ENCODE measurements at places on chromosomes 13 and 19.
A peak's percentile ranks its signal among the peaks of the same experiment; 100 is the strongest.

DNA sequence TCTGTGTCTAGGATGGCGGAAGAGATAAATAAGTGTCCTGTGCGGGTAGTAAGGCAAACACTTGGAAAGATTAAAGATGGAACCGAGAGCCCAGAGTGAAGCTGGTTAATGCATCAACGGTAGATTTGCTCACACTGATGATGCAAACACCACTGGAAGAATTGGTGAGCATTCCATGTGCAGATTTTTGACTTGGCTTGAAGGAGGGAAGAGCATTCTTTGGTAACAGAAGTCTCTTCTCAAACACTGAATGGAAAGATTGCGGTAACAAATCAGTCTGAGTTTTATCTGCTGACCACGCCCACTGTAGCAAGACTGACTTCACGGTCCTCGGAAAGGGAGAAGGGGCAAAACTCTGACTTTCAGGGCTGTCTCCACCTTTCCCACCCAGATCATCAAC, 112.5 kb downstream of the COL4A1 start:
- no peak for DNase-seq

DNA sequence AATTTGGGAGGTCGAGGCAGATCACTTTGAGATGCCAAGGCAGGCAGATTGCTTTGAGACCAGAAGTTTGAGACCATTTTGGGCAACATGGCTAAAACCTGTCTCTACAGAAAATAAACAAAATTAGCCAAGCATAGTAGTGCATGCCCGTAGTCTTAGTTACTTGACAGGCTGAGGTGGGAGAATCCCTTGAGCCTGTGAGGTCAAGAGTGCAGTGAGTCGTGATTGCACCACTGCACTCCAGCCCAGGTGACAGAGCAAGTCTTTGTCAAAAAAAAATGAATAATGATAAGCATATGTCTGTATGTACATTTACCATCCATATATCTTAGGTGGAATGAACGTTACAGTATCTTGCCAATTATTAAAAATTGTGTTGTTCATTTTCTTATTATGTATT, 2447.7 kb downstream of the PCDH9 start:
- no peak for DNase-seq

GRCh38 chr13:41199079-41199478, 4.7 kb upstream of the KBTBD7 start:
- DNase-seq = no peak

GRCh38 chr13:109346060-109346459, 440.3 kb downstream of the IRS2 start:
- DNase-seq = no peak

DNA sequence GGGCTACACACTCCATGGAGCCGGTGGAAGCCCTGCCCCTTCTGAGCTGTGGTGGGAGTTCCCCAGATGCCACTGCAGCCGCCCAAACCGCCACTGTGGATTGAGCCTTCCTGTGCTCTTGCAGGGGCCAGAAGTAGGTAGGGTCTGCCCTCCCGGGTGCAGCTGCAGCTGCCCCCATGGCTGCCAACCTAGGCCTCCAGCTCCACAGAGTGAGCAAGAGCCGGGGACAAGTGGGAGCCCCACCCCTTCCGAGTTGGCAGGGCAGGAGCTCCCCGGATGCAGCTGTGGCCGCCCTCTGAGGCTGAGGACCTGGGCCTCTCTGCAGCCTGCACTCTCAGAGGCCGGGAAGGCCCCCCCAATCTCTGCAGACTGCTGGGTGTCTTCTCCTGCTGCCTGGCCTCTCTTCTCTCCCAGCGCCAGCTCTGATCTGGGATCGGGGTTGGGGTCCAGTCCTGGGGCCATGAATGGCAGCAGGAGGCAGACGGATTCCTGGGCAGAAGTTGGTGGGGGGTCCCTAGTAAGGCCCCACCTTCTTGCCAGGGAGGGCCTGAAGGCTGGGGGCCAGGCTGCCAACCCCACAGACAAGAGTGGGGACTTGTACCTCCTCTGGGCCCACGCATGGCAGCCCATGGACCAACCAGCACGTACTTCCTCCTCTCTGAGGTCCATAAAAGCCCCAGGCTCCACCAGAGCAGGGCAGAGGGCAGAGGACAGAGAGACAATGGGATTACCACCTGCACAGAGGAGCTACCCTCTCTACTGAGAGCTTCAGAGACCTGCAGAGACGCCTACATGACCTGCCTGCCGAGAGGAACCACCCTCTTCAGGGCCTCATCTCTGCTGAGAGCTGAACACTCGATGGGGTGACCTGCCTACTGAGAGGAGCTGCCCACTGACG, 28.9 kb downstream of the AP2S1 start:
- peak; percentile 36 for DNase-seq

- no peak for DNase-seq
Observed at GRCh38 chr13:112392719-112393118, 16.6 kb downstream of the SPACA7 start.

GRCh38 chr13:102721800-102722231, 27.0 kb upstream of the METTL21C start:
- no peak for DNase-seq

DNA sequence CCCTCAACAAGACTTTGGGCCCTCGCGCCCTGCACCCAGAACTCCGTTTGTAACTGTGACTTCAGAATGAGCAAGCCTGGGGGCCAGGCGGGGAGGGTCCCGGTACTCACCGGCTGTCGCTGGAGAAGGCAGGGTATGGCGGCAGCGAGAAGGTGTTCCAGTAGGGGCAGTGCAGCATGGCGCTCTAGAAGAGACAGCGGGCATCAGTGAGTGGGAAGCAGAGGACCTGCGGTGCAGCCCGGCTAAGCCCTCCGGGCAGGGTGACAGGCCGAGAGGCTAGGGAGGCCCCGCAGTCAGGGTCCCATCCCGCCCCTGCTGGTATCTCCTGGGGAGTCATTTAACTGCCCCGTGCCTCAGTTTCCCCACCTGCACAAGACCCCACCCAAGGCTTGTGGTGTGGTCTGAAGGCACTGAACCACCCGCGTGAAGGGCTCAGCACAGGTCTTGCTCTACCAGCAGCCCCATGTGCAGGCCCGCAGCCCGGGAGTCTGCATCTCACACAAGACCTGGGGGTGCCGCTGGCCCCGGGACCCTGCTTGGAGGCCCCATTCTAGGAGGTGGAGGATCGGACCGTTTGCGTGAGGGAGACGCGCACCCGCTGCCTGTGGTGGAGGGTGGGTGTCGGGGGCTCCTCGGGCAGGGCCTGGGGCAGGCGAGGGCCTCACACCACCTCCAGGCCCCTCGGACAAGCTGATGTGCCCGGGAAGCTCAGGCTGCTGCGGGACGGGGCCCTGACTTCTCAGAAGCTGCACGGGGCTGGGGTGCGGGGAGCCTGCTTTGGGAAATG, 24.6 kb downstream of the SBNO2 start:
- no peak for DNase-seq

DNA sequence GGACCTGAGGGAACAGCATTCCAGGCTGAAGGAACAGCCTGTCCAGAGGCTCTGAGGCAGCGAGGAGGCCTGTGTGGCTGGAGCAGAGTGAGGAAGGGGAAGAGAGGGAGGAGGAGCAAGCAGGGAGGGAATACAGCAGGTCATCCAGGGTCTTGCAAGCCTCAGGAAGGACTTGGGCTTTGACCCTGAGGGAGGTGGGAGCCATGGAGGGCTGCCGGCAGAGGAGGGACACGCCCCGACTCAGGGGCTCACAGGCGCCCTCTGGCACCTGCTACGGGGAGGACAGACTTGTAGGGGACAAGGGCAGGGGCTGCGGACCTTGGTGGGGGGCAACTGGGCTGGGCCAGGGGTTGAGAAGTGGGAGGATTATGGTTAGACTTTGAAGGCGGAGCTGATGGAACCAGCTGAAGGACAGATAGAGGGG, 4.7 kb downstream of the TINCR start:
- no peak for DNase-seq

DNA sequence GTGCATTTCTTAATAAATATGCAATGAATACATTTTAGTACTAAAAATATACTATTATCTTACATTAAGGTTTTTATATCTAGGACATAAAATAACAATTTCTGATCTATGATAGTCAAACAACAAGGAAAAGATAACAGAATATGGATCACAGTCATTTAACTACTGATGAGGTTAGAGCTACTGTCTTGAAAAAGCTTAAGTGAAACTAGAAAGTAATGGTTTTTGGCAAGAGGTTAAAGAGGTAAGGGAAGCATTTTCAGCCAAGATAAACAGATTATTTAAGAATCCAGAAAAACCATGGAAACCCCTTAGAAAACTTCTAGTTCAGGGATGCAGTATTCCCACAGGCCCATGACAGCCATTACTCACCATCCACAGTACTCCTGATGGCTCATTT, 787.4 kb downstream of the DACH1 start:
- DNase-seq = no peak

DNA sequence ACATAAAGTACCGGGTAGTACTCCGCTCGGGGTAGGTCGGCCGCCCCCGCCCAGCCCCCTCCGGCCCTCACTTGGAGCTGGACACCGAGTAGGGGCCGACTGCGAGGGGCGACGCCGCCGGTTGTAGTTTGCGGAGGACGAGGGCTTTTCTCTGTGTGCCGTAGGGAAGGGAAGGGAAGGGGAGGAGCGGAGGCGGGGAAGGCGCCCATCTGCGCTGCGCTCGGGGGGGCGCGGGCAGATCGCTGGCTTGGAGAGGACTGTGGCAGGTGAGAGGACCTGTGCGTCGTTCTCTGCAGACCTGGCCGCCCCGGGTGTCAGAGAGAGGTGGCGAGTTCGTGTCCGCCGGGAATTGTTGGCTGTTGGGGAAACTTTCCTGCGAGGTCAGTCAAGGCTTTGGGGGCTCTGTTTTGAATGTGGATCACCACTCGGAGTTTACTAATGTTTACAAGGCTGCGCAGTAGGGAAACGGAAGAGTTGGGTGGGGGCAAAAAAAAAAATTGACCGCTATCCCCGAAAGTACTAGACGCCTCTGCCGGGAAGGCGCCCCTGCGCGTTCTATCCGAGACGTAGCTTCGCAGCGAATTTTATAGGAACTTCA, 1.4 kb downstream of the ING1 start:
- peak; percentile 23 for DNase-seq

DNA sequence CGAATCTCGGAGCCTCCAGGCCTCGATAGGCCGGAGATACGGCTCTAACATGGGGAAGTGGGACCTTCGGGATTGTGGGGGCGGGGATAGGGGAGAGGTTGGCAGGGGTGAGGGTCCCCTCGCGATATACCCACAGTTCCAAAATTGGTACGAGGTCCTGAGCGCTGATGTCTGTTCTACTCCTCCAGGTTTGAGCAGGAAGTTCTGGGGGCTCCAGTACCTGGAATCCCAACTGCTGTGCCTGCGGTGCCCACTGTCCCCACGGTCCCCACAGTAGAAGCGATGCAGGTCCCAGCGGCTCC, 447 bp downstream of the RBM42 start:
- no peak for DNase-seq

DNA sequence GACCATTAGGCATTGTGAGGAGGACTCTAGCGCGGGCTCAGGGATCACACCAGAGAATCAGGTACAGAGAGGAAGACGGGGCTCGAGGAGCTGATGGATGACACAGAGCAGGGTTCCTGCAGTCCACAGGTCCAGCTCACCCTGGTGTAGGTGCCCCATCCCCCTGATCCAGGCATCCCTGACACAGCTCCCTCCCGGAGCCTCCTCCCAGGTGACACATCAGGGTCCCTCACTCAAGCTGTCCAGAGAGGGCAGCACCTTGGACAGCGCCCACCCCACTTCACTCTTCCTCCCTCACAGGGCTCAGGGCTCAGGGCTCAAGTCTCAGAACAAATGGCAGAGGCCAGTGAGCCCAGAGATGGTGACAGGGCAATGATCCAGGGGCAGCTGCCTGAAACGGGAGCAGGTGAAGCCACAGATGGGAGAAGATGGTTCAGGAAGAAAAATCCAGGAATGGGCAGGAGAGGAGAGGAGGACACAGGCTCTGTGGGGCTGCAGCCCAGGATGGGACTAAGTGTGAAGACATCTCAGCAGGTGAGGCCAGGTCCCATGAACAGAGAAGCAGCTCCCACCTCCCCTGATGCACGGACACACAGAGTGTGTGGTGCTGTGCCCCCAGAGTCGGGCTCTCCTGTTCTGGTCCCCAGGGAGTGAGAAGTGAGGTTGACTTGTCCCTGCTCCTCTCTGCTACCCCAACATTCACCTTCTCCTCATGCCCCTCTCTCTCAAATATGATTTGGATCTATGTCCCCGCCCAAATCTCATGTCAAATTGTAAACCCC, 2.8 kb upstream of the CEACAM5 start:
- peak; percentile 4 for DNase-seq

GRCh38 chr13:40179445-40180281, 486.8 kb downstream of the FOXO1 start:
- DNase-seq = no peak

- no peak for DNase-seq
Observed at GRCh38 chr19:32387701-32388392, 17.7 kb upstream of the DPY19L3 start.

- DNase-seq = no peak
Observed at GRCh38 chr13:21060338-21061028, 903 bp downstream of the LATS2 start.

- no peak for DNase-seq
Observed at GRCh38 chr13:57326532-57326931, 159.5 kb downstream of the PRR20E start.

DNA sequence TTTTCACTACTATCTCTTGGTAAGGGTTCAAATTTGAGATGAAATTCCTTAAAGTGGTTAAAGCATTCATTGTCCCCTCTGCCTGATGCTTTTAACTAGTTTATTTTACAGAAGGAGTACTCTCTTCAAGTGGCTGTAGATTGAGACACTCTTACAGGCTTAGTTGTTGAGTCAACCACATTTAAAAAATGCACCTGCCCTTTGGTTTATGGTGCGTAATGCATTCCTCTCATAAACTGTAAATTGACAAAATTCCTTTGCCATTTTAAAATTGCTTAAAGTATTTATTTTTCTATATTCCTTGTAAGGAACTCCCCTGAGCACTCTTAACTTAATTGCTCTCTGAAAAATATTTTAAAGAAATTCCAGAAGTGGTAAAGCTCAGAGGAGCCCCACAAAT, 826 bp upstream of the GPC5 start:
- no peak for DNase-seq

GRCh38 chr13:110643324-110643723, 28.0 kb downstream of the NAXD start:
- DNase-seq = no peak

GRCh38 chr13:88979465-88980175, 1308.4 kb downstream of the SLITRK5 start:
- DNase-seq = no peak

DNA sequence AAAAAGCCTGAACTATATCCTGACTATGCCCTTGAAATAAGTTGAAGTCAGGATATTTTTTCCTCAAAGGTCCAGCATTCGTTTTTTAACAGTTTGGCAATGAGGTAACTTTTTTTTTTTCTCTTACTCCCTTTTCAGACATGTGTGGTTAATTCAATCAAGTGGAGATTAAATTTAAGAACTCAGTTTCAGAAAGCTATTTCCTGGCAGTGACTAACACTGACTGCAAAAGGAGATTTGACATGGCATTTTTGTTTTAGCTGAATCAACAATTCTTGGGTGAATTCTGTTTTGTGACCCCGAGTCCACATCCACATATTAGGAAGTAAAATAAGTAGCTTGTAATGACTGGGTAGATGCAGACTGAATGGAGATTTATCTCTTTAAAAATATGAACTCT, 716.4 kb downstream of the PCDH9 start:
- no peak for DNase-seq

DNA sequence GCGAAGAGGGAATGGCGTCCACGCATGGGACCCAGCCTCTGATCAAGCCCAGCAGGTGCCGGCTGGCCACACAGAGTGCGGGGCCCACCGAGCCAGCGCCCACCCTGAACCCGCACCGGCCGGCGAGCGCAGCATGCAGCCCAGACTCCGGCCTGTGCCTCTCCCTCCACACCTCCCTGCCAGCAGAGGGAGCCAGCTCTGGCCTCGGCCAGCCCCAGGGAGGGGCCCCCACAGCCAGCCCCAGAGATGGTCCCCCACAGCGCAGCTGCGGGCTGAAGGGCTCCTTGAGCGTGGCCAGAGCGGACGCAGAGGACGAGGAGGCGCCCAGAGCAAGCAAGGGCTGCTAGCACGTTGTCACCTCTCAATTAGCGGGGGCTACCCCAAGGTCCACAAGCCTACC, 904.5 kb downstream of the SLITRK6 start:
- DNase-seq = no peak

Data from activated CD4-positive, alpha-beta T cell treated with anti-CD3 and anti-CD28 coated beads, Interleukin-2, amount 50 U/mL, for 4 hours (primary cell).